Amygdala (tissue), 56 donors: ENCODE measurements at places on chromosomes 4 and X.

- no peak for DNase-seq
Observed at GRCh38 chr4:17667653-17668201, 53.3 kb downstream of the MED28 start.

- no peak for DNase-seq
Observed at GRCh38 chrX:15822922-15823321, 31.7 kb downstream of the AP1S2 start.

- no peak for DNase-seq
Observed at GRCh38 chr4:127586922-127587571, 45.7 kb upstream of the INTU start.

DNA sequence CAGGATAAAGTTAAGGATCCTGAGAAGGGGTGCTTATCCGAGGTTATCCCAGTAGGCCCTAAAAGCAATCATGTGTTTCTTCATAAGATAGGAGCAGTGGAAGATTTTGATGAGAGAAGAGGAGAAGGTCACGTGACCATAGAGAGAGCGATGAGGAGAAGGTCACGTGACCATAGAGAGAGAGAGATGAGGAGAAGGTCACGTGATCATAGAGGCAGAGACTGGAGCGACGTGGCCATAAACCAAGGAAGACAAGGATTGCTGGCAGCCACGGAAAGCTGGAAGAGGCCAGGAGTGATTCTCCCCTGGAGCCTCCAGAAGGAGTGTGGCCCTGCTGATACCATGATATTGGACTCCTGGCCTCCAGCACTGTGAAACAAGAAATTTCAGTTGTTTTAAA, 38.4 kb upstream of the ZNF518B start:
- no peak for DNase-seq

- DNase-seq, result no peak
Observed at GRCh38 chrX:17030580-17031270, 84.3 kb downstream of the REPS2 start.

GRCh38 chr4:174490451-174490961, 31.8 kb downstream of the HPGD start:
- DNase-seq, result no peak

DNA sequence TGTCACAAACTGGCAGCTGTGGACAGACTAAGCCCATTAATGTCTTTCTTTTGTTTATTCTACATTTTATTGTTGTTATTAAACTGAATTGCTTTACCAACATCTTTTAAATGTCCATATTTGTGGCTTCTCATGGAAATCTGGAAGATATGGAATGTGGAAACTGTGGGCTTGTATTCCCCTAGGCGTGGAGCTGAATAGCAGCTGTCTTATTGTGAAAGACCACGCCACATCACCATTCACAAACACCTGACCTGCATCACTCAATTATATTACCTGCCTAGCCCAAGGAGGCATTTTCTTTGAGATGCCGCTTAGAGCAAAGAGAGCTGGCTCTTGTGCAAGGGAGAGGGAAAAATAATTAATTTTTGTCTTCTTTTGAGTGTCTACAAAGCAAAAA, 96.9 kb upstream of the GPRIN3 start:
- no peak for DNase-seq

DNA sequence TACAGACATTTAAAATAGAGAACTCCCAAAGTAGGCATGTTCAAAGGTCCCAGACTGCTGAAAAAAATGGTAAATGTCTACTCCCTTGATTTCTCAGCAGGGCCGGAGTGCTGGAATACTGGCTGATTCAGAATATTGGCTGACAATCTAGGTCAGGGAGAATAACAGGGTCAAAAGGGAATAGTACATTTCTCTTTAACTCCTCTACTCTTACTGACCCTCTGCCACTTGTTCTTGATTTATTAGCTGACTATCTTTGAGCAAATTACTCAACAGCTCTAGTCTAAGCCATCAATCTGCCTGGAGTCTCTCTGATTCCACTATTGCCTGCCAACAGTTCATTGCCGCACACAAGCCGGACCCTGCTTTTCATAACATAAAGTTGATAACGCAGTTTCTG, 19.7 kb upstream of the NWD2 start:
- no peak for DNase-seq

DNA sequence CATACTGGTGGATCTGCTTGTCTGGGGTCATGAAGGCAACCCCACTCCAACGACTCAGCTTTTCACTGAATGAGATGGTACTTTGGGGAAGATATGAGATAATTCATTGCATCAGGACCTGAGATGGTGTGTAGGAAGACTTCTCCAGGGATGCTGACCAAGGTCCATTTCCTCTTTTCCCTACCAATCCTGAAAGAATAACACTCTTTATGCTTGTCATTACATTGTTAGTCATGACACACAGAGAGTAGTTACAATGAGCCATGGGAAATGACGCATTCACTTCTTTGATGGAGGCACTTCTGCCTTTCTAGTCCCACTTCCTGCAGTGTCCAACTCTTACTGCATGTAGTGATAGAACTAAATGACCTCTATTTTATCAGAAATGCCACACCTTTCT, 58.6 kb downstream of the AREG start:
- DNase-seq, result no peak

DNA sequence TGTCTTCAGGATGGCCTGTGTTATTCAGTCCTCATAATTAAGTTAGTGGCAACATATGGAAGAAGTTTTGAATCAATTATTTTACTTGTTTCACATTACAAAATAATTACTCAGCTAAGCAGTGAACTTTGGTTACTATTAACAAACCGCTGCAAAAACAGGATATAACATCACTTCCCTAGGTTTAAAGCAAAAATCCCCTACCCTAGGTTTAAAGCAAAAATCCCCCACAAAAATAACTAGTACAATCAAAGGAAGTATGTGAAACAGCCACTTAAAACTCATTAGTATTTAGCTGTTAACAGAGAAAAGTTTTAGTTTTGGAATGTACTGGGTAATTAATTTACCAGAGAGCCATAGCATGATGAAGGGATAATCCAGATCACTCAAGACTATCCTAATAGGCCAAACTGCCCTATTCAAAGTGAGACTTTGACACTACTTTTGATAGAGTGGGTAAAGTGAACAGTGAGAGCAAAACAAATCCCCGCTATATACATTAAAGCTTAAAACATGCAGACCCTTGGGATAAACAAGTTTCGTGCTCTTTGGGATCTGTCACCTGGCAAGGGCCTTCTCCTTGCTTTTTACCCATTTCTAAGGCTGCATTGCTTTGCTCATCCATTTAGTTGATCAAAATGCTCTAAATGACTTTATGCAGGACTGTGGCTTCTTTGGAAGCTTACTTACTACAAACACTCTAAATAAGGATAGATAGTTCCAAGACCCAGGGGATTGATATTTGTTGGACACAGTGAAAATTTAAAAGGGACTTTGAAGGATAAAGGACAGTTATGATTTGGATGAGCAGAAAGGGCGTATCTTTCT, 36.4 kb upstream of the GPR174 start:
- no peak for DNase-seq
